ENCODE measurements at places on chromosomes 1 and 21. TPM values are rescaled to one million over a fixed set of nuclear protein-coding genes. Genes with fewer than 3 reads are reported as not detected.

- peak; percentile 16 for DNase-seq
These were observed 6.1 kb downstream of the ERRFI1 start for GRCh38 chr1:8020032-8020431.

GRCh38 chr1:116569381-116569670 lies 1.5 kb downstream of the CD58 start:
- no peak for DNase-seq

GRCh38 chr1:94753171-94753972 lies 66.8 kb upstream of the SLC44A3 start:
- DNase-seq = no peak

GRCh38 chr1:59432531-59433439 lies 135.9 kb downstream of the FGGY start:
- DNase-seq = no peak

DNA sequence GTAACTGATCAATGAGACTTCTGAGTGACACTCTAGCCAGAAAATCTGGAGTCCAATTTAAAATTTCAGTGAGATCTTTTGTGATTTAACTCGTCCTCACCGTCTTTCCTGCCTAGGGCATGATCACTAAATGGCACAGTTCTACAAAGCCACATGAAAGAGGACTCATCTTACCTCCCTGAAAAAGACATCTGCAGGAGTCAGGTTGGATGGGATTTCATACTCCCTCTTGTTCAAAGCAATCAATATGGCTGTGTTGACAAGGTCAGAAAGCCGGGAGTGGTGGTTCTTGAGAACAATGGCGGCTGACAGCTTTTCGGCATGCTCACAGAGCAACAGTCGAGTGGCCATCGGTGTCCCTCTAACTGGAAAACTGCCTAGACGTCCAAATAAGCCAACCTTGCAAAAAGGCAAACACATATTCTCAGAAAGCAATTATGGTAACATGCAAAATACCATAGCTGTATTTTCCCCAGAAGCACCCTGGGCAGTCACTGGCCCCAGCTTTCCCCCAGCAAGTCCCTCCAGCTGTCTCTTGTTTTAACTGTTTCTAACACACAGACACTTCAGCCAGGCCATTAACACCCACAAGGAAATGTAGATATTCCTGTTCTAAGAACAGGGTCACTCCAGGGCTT lies 36.6 kb upstream of the ACTA1 start:
- DNase-seq = no peak

DNA sequence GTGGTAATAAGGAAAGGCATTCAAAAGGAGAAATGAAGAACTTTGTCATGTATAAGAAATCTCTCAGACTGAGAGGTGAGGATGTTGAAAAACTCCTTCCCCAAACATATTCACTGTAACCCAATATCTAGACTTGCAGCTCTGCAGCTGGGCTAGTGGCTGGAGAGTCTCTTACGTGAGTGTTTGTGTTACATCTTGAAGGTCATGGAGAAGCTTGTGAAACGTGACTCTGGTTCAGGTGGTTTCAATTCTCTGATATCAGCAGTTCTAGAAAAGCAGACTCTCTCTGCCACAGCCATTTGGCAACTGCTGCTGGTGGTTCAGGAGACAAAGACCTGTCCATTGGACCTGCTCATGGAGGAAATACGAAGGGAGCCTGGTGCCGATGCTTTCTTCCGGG lies 55.0 kb upstream of the EPHA8 start:
- no peak for DNase-seq

DNA sequence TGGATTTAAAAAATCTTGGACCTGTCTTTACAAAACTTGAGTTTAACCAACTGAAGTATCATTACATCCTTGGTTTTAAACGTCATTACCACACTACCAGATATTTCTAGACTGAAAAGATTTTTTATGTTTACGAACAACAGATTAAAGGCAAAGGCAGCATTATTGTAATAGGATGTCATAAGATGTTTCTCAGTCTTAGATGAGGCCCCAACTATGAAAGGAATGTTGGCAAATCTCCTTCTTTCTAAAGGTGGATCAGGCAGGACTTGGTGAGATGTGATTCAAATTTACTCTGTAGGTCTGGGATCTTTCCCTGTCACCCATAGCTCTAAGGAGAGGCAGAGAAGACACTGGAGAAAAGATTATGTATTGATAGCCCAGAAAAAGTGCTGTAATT lies 417.9 kb downstream of the PTBP2 start:
- no peak for DNase-seq

DNA sequence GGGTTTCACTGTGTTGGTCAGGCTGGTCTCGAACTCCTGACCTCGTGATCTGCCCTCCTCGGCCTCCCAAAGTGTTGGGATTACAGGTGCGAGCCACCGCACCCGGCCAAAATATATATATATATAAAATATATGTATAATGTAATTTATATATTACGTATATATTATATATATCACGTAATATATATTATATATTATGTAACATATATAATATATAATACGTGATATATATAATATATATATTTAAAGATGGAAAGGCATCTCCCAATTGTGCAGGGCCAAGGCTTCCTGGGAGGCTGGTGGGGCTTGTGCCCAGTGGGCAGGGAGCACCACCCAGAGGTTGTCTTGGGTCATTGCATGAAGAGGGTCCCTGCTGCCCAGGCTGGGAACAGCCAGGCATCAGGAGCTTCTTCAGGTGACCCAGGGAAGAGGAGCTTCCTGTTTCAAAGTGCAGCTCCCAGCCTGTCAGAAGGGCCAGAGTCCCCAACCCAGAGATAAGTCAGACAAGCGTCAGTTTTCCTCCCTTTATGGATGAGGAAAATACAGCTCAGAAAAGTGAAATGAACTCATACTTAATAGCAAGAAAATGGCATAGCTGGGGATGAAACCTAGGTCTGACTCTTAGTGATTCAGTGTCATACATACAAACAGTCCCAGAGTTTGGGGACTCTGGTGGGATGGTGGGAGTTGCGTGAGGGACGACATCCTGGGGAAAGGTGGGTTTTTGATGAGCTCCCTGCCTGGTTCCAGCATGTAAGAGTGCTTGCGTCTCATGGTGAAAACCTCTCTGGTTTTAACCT lies 12.0 kb downstream of the UBE2Q1 start:
- peak; percentile 66 for DNase-seq

GRCh38 chr1:220732137-220732536 lies 16.0 kb upstream of the MTARC2 start:
- no peak for DNase-seq

- no peak for DNase-seq
These were observed 121.5 kb downstream of the PLPP3 start for GRCh38 chr1:56457756-56458375.

- DNase-seq = no peak
These were observed 97.1 kb upstream of the CACYBP start for GRCh38 chr1:174902531-174903099.

DNA sequence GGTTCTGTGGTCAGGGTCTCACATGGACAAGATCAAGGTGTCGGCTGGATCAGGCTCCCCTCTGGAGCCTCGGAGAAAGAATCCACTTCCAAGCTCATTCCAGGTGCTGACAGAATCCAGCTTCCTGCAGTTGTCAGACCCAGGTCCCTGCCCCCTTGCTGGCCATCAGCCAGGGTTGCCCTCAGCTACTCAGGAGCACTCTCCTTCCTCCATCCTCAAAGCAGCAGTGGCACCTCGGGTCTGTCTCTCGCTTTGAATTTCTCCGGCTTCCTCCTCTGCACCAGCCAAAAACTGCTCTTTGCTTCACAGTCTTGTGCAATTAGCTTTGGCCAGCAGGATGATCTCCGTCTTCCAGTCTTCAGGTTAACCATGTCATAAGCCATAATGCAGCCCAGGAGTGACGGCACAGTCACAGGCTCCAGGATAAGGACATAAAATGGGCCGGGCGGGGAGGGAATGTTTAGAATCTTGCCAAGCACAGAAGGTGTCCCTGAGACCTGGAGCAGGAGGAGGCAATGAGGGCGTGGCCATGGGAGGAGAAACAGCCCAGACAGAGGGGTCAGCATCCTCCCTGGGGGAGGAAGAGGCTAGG lies 79.4 kb upstream of the SLC25A33 start:
- DNase-seq = no peak

- no peak for DNase-seq
These were observed 133.7 kb downstream of the PTPN14 start for GRCh38 chr1:214417545-214418210.

DNA sequence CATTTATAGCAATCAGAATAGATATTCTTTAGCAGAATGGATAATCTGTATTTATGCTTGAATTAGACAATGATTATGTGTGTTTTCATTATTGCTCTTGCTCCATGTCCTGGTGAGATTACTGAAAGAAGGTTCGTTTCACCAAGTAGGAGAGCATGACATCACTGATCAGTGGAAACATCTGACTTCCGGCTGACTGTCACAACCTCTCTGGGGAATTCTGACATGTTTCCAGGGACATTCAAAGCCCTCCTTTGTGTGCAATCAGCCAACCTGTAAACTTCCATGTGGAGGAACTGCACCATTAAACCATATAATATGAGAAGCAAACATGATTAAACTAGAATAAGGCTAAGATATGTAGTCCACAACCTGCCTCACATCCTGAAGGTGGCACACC lies 424.8 kb upstream of the ADGRL4 start:
- no peak for DNase-seq

DNA sequence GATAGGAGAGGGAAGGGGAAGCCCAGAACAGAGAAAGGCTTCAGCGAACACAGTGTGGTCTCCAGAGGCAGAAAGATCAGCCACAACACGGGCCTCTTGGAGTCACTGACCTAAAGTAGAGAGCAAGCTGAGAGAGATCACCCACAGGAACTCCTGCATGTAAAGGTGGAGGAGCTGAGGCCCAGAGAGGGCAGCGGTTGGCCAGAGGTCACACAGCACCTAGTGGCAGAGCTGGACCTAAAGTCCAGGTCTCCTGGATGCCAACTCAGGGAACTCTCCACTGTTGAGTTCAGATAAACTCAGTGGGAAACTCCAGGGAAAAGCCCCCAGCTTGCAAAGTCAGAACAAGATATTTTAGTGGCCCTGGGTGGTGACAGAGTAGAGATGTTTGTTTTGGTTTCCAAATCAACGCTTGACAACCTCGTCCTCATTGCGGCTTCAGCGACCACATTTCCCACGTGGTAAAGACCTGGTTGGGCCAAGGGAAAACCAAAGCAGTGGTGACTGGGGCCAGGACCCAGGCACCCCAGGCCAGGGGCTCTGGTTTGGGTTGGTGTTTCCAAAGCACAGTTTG lies 4.6 kb downstream of the IFFO2 start:
- peak; percentile 90 for DNase-seq

GRCh38 chr1:215132156-215132555 lies 49.6 kb downstream of the KCNK2 start:
- DNase-seq = no peak

DNA sequence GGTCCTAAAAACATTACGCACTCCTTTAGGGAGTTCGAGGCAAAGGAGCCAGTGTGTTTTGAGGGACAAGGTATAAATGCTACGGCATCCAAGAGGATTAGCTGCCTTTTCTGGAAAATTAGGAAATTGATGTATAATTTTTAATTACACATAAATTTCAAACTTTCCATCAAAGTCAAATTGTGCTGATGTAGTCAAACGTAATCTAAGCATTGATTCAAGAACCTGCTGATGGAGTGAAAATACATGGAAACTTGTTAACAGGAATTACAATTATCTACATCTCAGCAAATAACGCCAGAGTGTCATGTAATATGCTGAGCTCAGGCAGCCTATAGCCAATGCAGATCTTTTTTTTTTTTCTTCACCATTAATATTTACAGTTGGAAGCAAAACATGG lies 194.5 kb downstream of the CRB1 start:
- DNase-seq = no peak

DNA sequence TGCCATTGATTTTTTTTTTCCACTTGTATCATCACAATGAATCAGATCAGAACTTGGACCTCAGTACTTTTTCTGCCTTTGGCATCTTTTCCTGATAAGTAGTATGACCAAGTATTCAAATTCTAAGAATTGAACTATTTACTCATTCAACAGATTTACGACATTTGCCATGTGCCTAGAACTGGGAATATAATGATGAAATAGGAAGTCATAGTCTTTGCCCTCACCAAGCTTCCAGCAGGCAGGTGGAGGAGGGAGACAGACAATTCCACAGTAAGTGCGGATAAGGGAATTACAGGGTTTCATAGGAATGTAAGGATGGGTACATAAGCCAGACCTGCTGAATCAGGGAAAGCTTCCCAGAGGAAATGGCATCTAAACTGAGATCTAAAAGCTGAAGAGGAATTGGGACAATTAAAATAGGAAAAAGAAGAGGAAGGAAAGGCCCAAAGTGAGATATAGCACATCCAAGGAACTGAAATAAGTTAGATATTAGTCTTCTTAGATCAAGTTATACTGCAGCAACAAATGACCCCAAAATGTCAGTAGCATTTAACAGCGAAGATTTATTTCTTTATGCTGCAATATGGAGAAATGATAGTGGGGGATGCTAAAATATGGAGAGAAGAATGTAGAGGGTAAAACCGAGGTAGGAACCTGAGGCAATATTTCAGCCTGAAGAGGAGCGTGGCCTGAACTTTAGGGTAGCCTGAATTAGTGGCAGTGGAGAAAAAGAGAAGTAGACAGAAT lies 5.3 kb upstream of the DDX59 start:
- no peak for DNase-seq

DNA sequence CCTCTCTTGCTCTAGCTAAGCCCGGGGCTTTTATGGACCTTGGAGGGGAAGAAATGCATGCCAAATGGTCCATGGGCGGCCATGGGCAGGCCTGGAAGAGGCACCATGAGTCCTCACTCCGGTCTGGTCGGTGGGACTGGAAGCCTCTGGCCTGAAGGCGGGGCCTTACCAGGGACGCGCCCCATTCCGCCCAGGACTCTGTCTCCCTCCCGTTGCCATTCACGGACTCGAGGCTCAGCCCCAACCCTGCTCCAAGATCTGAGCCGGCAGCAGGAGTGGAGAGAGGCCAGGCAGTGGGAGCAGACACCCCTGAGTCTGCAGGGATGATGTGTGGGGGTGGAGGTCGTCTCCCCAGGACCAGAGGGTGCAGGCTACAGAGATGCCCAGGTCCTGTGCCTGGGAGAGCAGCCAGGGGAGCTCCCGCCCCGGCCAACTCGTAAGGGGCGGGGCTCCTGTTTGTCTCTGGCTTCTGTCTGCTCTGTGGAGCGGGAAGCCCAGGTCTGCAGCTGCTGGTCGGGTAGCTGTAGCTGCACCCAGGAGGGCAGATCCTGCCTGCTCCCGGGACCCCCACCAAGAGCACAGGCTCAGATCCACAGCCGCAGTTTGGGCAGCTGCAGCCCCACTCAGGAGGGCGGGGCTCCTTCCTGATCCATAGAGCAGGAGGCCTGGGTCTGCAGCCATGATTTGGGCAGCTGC lies 8.3 kb upstream of the KANK4 start:
- DNase-seq = no peak

GRCh38 chr21:31034378-31034777 lies 3.9 kb downstream of the KRTAP19-8 start:
- DNase-seq = no peak

LRRC41 gene
- total RNA-seq = 96.7 TPM

ZBTB37 gene
- total RNA-seq = 6.5 TPM

CD244 gene
- total RNA-seq = 35.5 TPM

FGR gene
- total RNA-seq = 10.8 TPM

NEXN gene
- total RNA-seq = under 0.01 TPM

SNRPE gene
- total RNA-seq = 53.9 TPM

TAGLN2 gene
- 935 TPM for total RNA-seq

EFCAB7 gene
- 3.0 TPM for total RNA-seq

SH3GLB1 gene
- total RNA-seq = 16.7 TPM

SYNC gene
- total RNA-seq = 0.27 TPM
